8988T (cell line): ENCODE measurements at places on chromosomes 4 and X.

DNA sequence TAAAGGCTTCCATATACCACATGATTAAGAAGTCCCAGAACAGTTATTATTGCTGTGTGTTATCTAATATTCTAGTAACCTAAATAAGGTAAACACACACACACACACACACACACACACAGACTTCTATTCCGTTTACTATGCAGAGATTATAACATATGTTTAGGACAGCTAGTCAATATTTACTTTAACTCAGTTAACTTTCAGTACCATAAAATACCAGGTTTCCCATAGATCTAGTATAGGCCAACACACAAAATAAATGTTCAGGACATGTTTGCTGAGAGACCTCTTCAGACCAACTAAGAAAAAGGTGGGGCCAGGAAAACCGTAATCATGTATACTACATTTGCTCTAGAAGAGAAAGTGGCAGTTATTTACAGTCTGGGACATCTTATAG, 365.5 kb downstream of the KLHL13 start:
- DNase-seq, result no peak

- DNase-seq, result no peak
Observed at GRCh38 chrX:39214387-39215126, 413.3 kb downstream of the MID1IP1 start.

- no peak for DNase-seq
Observed at GRCh38 chrX:130645955-130646583, 244.3 kb downstream of the RBMX2 start.

DNA sequence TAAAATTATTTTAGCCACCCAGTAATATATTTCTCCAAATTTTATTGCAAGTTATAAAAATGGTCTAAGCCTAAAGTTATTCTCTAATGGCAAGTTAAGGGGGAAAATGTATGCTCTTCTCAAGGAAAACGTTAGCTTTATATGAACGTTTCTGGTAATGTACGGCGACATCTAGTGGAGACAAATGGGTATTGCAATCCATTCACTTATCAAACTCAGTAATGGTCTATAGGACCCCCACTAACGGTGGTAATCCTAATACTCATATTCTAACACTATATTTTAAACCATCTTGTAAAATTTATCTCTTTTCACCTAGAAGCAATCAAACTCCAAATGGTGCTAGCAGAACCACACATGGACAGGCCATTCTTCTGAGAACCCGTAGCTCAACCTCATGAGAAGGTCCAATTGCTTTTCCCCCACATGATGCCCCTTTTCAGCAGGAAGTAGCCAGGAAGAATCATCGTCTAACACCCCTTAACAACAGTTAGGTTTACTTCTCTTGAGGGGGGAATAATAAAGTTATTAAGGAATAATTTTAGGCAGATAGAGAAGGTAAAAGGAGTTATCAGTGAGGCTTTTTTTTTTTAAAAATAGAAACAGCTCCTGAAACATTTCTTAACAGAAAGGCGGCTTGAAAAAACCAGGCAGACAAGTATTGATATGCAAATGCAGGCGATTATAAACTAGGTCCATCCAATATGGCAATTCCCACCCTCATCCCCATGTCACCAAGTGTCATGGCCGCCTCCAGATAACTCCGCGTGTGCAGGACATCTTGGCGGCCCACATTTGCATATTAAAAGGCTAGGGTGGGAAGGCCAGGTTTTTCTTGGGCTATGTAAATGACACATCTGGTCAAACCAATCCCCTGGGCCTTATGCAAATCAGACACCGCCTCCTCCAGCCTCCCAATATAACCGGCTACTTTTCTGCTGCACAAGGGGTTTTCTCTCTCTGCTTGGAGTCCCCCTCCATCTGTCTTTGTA, 35.0 kb downstream of the NUDT11 start:
- no peak for DNase-seq

GRCh38 chr4:22745234-22745633, 52.5 kb downstream of the GBA3 start:
- DNase-seq, result no peak

GRCh38 chr4:8336412-8337075, 67.0 kb downstream of the HTRA3 start:
- DNase-seq, result peak; percentile 74

- no peak for DNase-seq
Observed at GRCh38 chr4:17763416-17763815, 18.0 kb downstream of the FAM184B start.

DNA sequence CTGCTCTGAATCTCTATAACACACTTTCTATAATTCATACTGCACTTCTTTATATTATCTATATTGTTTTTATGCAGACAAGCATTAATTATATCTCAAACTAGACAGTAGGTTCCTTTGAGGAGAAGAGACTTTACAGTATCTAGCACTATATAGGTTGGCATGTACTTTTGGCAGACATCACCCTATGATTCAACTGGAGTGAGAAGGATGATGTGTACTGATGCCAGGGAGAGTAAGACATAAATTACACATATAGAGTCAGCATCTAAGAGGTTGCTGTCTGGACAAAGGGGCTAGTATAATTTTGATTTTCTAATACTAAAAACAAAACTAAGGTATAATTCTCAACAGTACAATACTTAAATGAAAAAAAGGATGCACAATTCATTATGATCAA, 5.1 kb upstream of the RBM41 start:
- DNase-seq, result no peak

GRCh38 chr4:175891851-175892250, 79.8 kb upstream of the GPM6A start:
- DNase-seq, result no peak

- no peak for DNase-seq
Observed at GRCh38 chr4:123624959-123625358, 228.4 kb downstream of the SPRY1 start.

DNA sequence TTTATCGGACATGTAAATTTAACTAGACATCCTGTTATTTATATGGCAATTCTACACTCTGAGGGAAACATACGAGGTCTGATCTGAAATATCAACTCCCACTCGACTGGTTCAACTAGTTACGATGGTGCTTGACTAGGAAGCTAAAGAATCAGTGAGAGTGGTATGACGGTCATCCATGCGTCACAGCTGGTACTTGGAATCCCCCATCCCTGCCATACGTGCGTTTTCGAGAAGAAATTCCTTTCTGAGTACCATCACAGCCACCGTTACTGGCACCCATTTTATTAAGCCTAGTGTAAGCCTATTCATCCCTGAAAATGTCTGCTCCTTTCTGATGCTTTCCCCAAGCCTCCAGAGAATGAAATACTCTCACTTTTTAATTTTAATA, 695 bp upstream of the PIGA start:
- no peak for DNase-seq

DNA sequence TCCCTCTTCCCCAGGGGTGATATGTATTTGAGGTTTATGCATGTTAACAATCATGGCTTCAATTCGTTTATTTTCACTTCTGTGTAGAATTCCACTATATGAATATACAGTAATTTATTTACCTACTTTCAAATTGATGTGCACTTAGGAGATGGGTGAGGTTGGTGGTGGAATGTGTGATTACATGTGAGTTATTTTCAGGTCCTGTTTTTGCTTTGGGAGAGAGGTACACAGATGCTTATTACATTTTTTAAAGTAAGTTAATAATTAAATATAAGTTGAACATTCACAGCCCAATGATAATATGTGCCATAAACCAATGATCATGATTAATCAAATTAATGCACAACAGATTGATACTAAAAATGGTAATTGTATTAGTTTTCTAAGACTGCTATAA, 79.5 kb downstream of the SPRY1 start:
- no peak for DNase-seq

- peak; percentile 94 for DNase-seq
Observed at GRCh38 chr4:7103031-7103606, 35.3 kb upstream of the GRPEL1 start.

- DNase-seq, result no peak
Observed at GRCh38 chrX:139015627-139016026, 304.1 kb upstream of the FGF13 start.

- no peak for DNase-seq
Observed at GRCh38 chr4:71338846-71339593, at the start of gene SLC4A4. Gene SLC4A4 (plus strand): TSS chr4:71339020.

DNA sequence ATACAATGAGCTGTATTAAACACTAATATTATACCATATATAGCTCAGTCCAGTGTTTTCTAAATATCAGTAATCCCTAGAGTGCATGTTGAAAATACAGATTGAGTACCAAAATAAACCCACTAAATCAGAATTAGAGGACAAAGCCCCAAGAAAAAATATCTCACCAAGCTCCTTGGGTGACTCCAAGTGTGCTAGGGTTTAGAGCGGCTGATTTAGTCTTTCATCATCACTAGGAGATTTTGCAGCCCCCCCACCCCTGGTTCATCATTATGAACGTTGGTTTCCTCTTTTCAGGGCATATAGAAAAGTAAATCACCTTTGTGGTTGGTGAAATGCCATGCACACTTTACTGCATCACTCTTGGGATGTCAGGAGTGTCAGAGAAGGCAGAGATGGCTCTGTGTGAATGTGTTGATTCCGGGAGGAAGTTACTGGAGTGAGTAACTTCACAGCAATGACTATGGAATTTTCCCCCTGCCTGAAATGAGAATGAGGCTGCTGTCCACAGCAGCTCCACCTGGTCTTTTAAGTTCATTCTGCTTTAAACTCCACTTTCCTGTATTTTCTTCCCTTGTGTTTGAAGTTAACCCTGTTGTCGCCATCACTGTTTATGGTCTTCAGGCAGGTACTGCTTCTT, 25.2 kb upstream of the ANAPC4 start:
- DNase-seq, result no peak

- DNase-seq, result no peak
Observed at GRCh38 chrX:124211312-124211942, 121.0 kb upstream of the TEX13D start.

GRCh38 chr4:83974111-83974780, 438.3 kb downstream of the GPAT3 start:
- no peak for DNase-seq

DNA sequence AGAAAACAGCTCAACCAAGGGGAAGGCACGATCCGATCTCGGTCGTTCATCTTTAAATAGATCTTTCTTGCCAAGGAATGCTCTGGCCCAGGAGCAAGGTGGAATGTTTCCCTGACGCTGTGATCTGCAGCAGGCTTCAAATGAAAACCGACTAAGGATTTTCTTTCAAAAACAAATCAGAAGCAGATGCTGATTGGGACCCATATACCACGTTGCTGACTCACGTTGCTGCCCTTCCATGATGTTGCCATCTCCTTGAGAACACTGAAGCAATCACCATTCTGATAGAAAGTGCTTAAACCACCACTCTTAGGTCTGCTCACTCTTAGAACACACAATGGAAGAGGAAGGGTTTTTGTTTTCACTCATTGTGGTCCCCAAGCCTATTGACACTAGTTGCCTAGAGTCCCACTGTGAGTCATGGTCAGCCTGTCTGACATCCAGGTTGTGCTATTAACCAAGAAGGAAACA, 26.1 kb downstream of the LAMTOR3 start:
- no peak for DNase-seq

- no peak for DNase-seq
Observed at GRCh38 chr4:60562334-60562733, 637.8 kb upstream of the ADGRL3 start.

GRCh38 chr4:74189331-74190043, 31.6 kb downstream of the MTHFD2L start:
- DNase-seq, result no peak

DNA sequence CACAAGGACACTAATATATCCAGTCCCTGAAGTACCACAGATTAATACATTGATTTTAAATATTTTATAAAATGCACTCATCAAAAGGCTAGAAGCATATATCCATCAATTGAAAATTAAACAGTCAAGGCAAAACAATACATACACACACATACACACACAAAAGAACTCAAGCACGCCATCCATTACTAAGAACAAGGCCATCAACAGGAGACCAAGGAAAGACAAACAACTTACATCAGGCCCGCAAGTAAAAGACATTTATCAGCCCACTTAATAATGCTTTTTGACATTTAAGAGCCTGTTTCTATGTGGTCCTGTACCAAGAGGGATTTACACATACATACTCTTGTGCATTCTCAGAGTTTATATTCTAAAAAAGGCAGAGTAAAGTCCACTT, 50.0 kb upstream of the ZNF827 start:
- no peak for DNase-seq

DNA sequence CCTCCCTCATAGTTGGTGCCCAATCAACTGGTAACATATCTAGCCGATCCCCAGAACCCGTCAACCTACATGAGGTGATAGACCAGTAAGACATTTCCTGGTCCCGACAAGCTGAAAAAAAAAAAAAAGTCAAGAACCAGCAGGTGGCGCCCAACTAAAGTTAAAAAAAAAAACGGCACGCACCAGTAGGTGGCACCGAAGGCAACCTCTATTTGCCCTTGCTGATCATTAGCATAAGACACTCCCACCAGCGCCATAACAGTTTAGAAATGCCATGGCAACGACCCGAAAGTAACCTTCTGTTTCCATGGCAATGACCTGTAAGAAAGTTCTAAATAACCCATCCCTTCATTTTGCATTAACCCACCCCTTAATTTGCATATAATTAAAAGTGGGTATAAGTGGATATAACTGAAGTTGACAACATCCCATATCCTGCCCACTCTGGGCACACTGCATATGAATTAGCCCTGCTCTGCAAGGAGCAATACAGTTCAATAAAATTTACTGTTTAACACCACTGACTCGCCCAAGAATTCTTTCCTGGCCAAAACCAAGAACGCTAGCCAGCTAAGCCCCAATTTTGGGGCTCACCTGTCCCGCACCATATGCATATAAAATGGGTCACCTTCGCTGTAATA, 83.9 kb upstream of the SPANXB1 start:
- DNase-seq, result no peak

DNA sequence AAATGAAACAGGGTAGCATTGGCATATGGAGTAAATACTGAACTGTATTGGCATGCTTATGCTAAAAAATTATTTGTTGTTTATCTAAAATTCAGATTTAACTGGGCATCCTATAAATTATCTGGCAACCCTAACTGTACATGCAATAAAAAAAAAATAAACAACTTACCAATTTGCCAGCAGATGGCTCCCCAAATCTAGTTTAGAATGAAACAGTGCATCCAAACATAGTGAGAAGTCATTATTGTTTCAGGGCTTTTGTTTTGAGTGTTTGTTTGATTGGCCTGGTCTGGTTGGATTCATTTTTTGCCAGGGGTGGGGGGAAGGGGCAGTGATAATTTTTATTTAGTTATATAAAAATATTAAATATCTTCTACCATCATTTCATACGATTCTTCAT, 12.8 kb upstream of the NSUN7 start:
- DNase-seq, result no peak

DNA sequence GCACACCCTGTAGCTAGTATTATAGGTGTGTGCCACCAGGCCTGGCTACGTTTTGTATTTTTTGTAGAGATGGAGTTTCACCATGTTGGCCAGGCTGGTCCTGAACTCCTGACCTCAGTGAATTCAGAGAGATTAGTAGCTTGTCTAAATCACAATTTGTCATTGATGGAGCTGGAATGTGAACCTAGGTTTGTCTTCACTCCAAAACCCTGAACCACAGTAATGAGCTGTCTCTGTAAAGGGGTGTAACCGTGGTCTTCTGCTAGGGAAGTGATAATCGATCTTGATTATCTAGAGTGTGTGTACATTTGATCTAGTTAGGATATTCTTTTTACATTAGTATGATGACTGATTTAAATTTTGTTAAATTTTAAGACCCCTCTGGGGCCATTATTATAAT, 8.3 kb downstream of the ARHGAP10 start:
- no peak for DNase-seq
